ENCODE measurements at places on chromosomes 2 and 18.

DNA sequence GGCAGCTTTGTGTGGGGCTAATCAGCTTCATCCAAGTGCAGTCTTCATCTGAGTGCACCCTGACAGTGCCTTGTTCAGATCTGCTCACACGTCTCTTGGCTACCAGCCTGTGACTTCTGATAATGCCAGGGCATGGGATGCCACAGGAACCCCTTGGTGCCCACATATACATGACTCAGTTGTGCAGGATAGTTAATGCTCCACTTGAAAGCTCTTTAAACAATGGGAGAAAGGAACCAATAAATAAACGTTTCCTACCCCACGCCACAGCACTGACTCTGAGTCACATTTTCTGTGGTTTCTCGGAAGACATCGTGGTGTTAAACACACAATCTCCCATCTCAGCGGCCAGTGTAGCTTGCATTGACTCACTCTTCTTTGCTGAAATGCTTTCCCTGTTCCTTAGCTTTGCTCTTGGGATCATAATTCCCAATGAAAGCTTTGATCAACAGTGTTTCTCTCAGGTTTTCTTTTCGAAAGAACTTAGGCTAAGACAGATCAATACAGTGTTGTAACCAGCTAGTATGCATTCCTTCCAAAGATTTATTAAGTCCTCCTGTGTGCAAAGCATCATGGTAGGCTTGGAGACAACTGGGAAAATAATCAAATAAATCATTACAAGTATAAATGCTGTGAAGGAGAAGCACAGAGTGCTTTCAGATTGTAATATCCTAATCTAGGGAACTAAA, 142.0 kb downstream of the COPS8 start:
- no peak for DNase-seq

GRCh38 chr2:201263779-201264178, 3.4 kb downstream of the CASP8 start:
- DNase-seq = no peak

DNA sequence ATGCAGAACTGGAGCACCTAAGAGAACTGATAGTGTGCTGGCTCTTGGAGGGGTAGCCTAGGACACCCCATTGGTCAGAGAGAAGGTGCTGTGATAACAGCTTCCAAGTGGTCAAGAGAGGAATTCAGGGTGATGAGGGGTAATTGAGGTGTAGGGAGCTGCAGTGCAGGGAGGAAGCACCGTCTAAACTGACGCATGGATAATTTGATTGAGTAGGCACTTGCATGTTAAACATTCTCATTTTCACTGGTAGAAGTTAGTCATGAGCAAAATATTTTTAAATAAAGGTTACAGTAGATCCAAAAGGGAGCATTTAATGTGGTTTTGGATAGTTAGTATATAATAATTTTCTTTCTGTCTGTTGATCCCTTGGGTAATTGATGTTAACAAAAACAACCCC, 155.1 kb upstream of the TCF4 start:
- no peak for DNase-seq

GRCh38 chr2:188551671-188552070, 260.0 kb downstream of the GULP1 start:
- no peak for DNase-seq

DNA sequence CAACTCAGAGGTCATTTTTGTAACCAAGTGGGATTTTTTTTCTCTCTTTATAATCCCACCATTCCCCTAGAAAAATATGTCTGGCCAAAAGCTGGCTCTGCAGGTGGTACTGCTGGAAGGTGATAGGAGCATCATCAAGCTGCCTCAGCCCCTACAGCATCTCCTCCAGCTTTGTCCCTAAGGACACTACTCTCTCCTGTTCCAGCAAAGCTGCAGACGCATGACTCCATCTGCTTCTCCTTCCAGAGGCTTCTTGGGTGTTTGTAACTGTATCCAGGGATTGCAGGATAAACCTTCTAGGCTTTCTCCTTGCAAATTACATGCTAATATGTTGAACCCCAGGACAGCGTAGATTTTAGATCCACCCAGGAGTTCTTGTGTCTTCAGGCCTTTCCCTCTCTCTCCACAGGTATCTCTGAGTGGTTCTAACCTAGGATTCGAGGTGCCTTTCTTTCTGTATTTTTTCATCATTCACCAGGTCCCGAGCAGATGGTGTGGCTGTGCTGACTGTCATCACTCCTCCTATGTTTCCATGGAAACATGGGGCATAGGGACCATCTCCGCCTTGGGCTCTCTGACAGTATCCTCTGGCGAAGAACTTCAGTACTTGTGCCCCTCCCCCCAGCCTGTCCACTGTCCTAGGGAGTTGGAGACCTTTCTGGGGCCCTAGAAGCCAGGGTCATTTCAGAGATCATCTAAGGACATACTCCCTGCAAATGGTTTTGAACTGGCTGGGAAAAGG, 34.3 kb downstream of the AFF3 start:
- no peak for DNase-seq

GRCh38 chr2:190407662-190408537, at the start of gene MFSD6:
MFSD6 (plus strand) TSS chr2:190408355; CDS start chr2:190436030, 27,675 bp downstream.
- no peak for DNase-seq

DNA sequence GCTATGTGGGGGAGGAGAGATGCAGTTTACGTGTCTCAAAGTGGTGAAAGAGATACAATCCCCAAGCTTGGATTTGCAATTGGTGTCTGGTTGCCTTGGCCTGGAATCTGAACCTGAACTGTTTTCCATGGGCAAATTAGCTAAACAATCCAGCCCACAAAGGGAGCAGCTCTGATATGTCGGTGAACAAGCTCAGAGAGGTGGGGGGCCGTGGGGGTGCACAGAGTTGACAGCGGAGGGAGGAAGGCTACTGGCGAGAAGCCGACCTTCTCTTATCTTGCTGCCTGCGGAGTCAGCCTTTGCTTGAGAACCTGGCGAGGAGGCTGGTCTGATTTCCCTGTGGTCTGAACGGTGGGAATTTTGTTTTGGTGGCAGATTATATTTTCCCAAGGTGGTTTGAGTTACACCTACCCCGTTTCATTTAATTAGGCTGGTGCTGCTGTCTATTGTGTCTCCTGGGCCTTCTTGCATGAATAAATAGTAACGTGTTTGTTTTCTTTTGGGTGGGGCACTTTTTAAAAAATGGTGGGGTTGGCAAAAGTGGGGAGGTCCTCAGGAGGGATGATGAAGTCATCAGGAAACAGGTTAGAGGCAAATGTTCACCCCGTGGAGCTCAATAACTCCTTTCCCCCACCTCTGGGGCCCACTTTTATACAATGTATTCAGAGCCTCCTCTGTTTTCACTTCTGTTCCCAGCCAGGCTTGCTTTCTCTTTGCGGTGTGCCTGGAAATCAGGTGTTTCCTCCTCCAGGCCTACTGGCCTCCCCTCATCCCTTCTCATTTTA, 80.9 kb upstream of the IGFBP5 start:
- no peak for DNase-seq

GRCh38 chr18:77300579-77300978, 50.9 kb downstream of the GALR1 start:
- DNase-seq = no peak

- no peak for DNase-seq
Observed at GRCh38 chr2:210195101-210195852, 24.1 kb upstream of the KANSL1L start.

GRCh38 chr2:164812378-164812777, 29.2 kb downstream of the COBLL1 start:
- no peak for DNase-seq

- no peak for DNase-seq
Observed at GRCh38 chr18:59929621-59930295, 30.0 kb downstream of the PMAIP1 start.

DNA sequence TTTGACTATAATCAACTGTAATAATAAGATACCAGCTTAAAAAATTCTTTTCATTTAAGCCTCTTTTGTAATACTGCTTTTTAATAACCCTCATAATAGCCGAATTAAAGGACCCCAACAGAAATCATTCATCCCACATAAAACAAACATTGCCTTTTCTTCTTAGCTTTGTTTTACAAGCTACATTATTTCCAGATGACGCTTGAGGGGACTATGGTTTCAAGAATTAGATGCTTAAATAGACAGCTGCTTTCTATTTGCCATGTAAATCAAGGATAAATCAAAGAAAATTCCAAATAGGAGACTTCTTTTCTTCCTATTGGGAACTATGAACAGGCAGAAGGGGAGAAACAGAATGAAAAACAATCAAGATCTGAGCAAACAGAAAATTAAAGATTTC, 200.7 kb upstream of the SMAD7 start:
- no peak for DNase-seq
